ENCODE measurements at places on chromosomes 2 and 18. TPM values are rescaled to one million over a fixed set of nuclear protein-coding genes. Genes with fewer than 3 reads are reported as not detected.

IGFBP2 gene
- total RNA-seq = 136 TPM

ABCG5 gene
- total RNA-seq = not detected

UGT1A4 gene
- total RNA-seq = not detected

SERPINB12 gene
- not detected for total RNA-seq

CAPG gene
- total RNA-seq = 193 TPM

UGT1A10 gene
- total RNA-seq = not detected

GCG gene
- not detected for total RNA-seq

UGT1A5 gene
- total RNA-seq = not detected

PRSS56 gene
- total RNA-seq = not detected

GPR75 gene
- 1.1 TPM for total RNA-seq

SCYGR4 gene
- not detected for total RNA-seq

CD8B gene
- total RNA-seq = not detected

SDC1 gene
- 117 TPM for total RNA-seq

ACVR1C gene
- 0.33 TPM for total RNA-seq

Measured in uterine smooth muscle cell (primary cell).